GM19239 (cell line): ENCODE measurements at places on chromosomes 12 and 14.

GRCh38 chr14:78840898-78841297 lies 670.7 kb downstream of the NRXN3 start:
- DNase-seq = no peak

DNA sequence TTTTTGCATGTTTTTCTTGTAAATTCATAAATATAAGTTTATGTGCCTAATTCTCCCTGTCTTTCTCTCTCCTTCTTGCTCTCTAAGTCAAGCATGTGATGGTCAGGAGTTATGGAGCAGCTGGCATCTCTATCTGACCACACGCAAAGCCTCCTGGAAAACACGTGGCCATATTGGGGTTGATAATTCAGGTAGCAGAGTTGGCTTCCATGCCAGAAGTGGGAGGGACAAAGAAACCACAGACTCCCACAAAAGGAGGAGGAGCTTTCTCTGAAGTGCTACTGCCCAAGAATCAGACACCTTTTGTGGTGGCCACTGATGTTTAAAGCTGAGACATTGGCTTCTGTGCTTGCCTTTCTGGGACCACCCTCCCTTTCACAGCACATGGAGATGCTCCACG lies 517.6 kb upstream of the TMEM132C start:
- DNase-seq = no peak

DNA sequence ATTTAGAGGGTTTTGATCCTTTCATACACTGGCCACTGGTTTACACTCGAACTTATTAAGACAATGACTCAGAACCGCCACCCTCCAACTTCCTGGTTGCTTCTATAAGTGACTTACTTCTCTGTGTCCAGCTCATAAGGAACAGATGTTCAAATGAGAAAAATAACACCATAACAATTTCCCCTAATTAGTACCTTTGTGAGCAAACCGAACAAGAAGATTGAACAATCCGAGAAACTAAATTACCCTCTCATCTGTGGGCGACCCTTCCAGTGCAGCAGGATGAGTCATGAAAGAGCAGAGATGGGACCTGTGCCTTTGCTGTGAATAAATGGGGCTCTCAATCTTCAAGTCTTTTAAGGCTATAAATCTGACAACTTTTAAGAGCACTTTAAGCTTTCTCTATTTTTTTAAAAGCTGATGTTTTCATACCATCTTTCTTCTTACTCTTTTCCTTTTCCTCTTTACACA lies 146.8 kb upstream of the RASSF8 start:
- DNase-seq = no peak

- no peak for DNase-seq
Measured at GRCh38 chr12:107287436-107288413, 194.4 kb upstream of the CRY1 start.

GRCh38 chr12:19757317-19757877 lies 318.1 kb downstream of the AEBP2 start:
- DNase-seq = no peak

GRCh38 chr12:3727877-3728632 lies 24.9 kb downstream of the CRACR2A start:
- peak; percentile 31 for DNase-seq

DNA sequence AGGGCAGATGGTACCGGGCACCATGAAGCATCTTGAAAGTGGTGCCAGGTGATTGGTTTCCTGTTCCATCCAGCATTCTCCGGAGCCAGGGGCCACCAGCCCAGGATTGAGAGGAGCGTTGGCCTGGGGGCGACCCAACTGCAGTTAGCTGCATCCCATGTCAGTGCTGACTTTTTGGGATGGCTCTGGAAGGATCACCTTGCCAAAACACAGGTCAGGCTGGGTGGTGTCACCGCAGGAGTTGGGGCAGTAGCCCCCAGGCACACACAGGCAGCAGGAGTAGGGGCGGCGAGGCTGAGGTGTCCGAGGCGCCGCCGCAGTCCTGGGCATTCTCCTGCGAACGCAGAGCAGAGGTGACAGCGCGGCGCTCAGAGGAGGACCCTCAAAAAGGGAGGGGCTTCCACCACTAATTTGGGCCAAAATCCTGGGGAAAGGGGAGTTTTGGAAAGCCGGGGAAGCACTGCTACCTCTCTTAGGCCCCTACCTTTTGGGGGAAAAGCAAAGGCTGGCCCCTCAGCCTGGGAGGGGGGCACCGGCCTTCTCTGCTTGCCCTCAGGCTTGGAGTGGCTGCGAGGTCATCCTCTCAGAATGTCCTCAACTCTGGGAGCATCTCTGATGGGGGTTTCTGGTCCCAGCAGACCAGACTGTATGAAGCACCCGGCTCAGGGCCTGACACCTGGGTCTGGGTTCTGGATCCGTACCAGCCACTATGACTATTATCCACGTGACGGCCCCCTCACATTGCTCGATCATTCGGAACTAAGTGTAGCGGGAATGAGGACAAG lies 26.7 kb upstream of the LRTM2 start:
- DNase-seq = no peak

DNA sequence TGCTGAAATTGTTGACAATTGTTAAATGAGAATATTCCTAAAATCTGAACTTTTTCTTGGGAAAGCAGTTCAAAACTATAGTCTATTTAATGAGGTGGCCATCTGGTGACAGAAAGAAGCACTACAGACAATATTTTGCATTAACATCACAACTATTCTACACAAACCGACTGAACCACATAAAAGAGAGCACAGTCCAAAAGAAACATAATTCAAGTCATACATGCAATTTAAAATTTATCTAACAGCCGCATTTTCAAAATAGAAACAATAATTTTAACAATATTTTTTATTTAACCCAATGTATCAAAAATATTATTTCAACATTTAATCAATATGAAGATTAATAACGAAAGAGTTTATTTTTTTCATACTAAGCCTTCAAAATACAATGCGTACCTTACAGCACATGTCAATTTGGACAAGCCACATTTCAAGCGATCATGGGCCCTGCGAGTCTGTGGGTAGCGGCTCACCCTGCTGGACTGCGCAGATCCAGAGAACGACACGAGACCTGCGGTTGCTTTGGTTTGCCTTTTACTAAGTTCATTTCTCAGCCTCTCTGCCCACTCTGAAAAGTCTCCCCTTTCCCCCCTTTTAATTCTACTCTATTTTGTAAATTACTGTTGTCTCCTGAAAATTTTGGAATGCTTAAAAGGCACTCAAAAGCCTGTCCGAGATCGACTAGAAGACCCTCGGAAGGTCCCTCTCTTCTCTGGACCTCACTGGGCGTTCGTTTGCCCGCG lies 947 bp upstream of the LRRC9 start:
- no peak for DNase-seq

DNA sequence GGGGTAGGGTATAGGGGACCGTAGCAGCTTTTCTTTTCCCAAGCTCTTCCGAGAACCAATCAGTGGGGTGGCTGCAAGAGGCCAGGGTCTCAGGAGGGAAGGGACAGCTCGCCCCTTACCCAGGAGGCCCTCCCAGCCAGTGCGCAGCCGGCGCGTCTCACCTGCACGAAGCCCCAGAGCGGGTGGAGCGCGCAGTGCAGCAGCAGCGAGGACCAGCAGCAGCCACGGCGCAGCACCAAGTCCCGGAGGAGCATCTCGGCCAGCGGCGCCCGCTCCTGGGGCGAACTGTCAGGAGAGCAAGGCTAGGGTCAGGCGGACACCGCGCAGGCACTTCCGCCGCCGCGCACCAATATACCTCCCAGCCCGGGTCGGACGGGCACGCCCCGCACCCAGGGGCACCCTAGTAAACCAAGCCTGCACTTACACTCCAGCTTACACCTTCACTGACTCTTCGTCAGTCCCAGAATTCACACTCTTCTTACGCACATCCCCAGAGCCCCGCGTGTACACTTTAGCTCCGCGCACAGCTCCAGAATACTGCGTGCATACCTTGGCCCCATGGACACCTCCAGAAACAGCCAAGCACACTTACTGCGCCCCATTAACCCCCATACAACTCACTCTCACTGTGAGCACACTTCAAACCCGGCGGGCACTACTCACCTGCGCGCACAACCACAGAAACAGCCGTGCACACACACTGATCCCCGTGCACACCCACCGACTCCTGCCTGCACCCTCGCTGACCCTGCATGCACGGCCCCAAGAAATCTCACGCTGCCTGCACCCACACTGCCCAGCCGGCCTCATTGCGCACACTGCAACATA lies 606 bp downstream of the PRIMA1 start:
- no peak for DNase-seq

- no peak for DNase-seq
Measured at GRCh38 chr12:113190761-113191160, 5.2 kb downstream of the RITA1 start.

DNA sequence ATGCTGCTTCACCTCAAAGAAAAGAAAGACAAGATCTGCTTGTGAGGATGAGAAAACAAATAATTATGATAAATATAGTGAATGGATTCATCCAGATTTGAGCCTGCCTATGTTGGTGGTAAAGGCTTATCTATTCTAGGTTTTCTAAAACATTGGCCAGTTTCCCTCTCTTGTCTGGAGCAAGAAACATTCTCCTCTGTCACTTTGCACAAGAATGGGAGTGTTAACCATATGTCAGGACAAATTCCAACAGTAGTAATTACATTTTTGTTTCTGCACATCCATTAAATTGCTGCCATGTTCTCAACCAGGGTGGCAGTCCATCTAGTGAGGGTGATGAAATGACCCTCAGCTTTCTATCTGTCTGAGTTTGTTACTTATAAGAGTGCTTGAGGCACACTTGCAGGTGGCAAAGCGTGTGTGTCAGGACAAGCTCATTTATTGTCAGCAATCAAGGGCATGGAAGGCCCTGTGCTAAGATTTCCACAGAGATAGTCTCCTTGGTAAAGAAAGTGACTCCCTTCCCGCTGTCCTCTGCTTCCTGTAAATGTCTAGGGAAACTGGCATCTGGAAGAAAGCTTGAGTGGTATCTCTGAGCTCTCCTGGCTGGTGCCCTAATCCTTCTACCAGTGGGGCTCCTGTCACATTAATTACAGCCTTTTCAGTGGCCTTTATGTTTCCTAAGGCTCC lies 502.1 kb upstream of the FLRT2 start:
- DNase-seq = no peak

GRCh38 chr12:22121224-22121623 lies 75.2 kb downstream of the CMAS start:
- no peak for DNase-seq

GRCh38 chr14:63032076-63032475 lies 13.2 kb downstream of the KCNH5 start:
- no peak for DNase-seq

GRCh38 chr12:56589783-56590182 lies 40.3 kb downstream of the BAZ2A start:
- DNase-seq = no peak

- no peak for DNase-seq
Measured at GRCh38 chr14:101845896-101846295, 84.4 kb downstream of the PPP2R5C start.

DNA sequence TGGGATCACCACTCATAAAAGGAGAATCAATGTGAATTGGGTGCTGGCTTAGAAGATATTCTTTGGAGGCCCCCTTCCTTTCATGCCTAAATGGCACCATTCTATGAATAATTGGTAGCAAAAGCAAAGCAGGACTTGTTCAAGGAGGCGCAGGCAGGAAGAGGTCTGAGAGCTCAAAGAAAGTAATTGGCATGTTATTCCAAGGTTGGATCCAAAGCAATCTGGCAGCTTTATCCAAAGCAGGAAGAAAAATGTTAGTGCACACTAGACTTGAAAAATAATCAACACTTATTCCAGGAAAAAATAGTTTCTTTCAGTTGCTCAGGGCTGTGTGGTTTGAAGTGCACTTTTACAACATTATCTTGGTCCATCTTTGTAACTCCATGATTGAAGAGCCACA lies 326.4 kb downstream of the NUAK1 start:
- no peak for DNase-seq
